Stimulated activated effector memory CD8-positive, alpha-beta T cell treated with anti-CD3 and anti-CD28 coated beads, Interleukin-12 subunit alpha, Interleukin-12 subunit beta, amount 100 ng/mL, for 72 hours (primary cell): ENCODE measurements at places on chromosomes 13 and 19.

- DNase-seq = no peak
Measured at GRCh38 chr13:45548281-45548680, 67.3 kb downstream of the ERICH6B start.

GRCh38 chr13:36919171-36919832, 736 bp downstream of the SMAD9 start:
- no peak for DNase-seq

- DNase-seq = no peak
Measured at GRCh38 chr13:40350283-40350992, 316.0 kb downstream of the FOXO1 start.

DNA sequence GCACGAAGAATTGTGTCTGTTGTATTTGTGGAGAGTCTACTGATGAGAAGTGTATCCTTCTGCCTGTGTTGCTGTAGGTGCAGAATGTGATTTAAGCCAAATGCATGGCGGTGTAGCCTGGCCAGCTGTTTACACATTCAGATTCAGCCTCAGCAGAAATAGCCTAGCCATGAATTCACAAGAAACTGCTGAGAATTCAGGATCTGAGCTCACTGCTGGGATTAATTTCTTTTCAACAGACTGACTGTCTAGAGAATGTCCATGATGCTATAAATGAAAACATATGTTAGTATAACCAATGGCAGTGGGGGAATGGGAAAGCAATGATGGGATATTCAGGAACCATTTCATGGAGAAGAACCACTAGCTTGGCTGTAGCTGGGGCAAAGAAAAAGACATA, 77.4 kb upstream of the RNF113B start:
- no peak for DNase-seq
